ENCODE measurements at places on chromosomes 3 and 15.

GRCh38 chr15:62706317-62706716, 336.2 kb upstream of the TPM1 start:
- H3K27me3 ChIP-seq: no peaks in the 10 kb centered on the region
- no peak overlapping the region for H3K27ac ChIP-seq
- H3K36me3 ChIP-seq: no peaks in the 10 kb centered on the region
- no peak for DNase-seq
- no peaks in the 10 kb centered on the region for H3K4me1 ChIP-seq

DNA sequence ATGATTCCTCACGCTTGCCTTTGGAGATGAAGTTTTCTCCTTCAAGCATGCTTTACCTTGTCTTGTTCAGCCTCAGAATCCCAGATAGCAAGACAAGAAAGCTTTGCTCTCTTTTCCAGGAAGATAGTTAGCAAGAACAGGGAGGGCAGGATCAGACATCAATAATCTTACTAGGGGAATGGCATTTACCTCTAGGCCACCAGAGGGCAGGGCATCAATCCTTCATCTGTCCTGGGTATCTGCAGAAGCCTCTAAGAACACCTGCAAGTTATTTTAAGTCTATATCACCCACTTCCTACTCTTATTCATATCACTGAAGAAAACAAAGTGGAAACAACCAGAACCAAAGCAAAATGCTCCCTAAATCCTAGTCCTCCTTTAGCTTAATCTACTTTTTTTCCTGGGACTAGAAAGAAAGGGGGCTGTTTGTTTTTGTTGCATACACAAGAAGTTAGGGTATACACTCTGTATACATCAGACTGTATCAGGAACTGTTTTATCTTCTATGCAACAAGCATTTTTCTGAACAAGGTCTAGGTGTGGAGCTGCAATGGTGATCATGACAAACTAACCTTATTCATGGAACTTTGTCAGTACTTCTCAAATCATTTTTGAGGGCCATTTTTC, 862.5 kb downstream of the CADM2 start:
- no peaks in the 10 kb centered on the region for H3K36me3 ChIP-seq
- no peak overlapping the region for H3K4me3 ChIP-seq
- H3K27ac ChIP-seq: no peak overlapping the region
- H3K4me1 ChIP-seq: no peaks in the 10 kb centered on the region
- no peak for DNase-seq
- no peaks in the 10 kb centered on the region for H3K27me3 ChIP-seq

GRCh38 chr3:3629911-3630310, 169.3 kb upstream of the LRRN1 start:
- no peaks in the 10 kb centered on the region for H3K4me1 ChIP-seq
- H3K27ac ChIP-seq: no peak overlapping the region
- no peaks in the 10 kb centered on the region for H3K27me3 ChIP-seq

DNA sequence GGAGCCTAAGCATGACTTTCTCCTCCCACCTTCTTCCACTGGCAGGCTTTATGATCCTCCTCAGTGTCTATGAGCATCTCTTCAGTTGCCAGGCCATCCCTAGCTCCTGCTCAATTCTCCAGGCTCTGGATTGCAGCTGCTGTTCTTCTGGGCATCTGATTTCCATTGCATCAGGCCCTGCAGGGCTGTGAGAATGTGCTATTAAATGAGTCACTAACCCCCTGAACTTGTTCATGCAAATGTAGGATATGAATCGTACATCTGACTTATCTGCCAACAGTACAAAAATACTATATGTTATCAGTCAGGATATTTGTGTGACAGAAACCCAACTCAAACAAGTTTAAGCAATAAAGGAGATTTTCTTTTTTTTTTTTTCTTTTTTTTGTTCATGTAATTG, 11.9 kb downstream of the GPR176 start:
- no peaks in the 10 kb centered on the region for H3K4me1 ChIP-seq
- no peak overlapping the region for H3K27ac ChIP-seq
- no peak for DNase-seq
- no peak overlapping the region for H3K4me3 ChIP-seq
- H3K27me3 ChIP-seq: peaks cover 8% of the 10 kb centered on the region

GRCh38 chr3:141789281-141789680, 26.1 kb downstream of the GRK7 start:
- no peak for DNase-seq
- no peaks in the 10 kb centered on the region for H3K27me3 ChIP-seq
- peaks cover under 1% of the 10 kb centered on the region for H3K36me3 ChIP-seq

- no peak overlapping the region for H3K4me3 ChIP-seq
- H3K27me3 ChIP-seq: no peaks in the 10 kb centered on the region
- no peak for DNase-seq
- peaks cover 17% of the 10 kb centered on the region for H3K4me1 ChIP-seq
- H3K36me3 ChIP-seq: peaks cover 2% of the 10 kb centered on the region
These were observed 5.0 kb upstream of the LYSMD4 start for GRCh38 chr15:99738021-99738847.
